ENCODE measurements at places on chromosomes 6 and 20.
A peak's percentile ranks its signal among the peaks of the same experiment; 100 is the strongest.

GRCh38 chr6:165571721-165572132 is 91.3 kb downstream of the PDE10A start:
- no peak for DNase-seq

GRCh38 chr20:38873050-38873581 is 53.1 kb upstream of the FAM83D start:
- DNase-seq = no peak

DNA sequence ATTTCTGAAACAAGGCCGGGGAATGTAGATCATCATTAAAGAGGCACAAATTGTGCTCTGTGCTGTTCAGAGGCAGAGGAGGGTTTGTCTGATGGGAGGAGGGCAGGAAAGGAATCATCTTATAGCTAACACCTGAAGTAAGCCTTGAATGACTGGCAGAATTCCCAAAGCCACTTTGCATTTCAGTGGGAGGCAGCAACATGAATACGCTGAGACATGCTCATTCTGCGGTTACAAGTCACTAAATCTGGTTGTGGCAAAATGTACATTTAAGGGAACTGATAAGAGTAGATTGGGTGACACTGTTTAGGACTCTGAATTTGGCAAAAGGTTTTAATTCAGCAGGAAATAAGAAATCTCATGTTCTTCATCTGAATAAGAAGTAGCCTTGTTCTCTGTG is 4.4 kb upstream of the COL19A1 start:
- no peak for DNase-seq

GRCh38 chr6:107618672-107619071 is 128.8 kb downstream of the SOBP start:
- no peak for DNase-seq

- DNase-seq = no peak
Observed at GRCh38 chr6:35320031-35320410, 22.3 kb upstream of the PPARD start.

GRCh38 chr6:134199848-134200606 is 117.9 kb downstream of the SGK1 start:
- DNase-seq = no peak

DNA sequence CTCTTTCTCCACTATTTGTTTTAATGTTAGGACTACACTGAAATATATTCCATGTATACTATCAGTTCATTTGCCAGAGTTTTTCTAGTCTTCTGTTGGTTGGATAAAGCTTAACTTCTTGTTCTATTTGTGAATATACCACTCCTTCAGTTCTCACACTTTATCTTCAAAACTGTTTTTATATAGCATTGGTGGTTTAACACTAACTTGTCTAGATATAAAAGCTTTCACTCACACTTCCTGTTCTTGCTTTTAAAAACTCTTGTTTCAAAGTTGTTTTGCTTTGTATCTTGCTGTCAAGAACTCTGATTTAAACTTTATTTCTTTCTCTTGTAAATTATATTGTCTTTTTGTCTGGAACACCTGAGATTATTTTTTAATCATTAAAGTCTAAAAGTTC is 226.8 kb upstream of the TENT5A start:
- DNase-seq = no peak

- DNase-seq = no peak
Observed at GRCh38 chr6:161080263-161080970, 88.8 kb downstream of the MAP3K4 start.

GRCh38 chr20:35468671-35469334 is 13.4 kb downstream of the CEP250 start:
- no peak for DNase-seq

- DNase-seq = no peak
Observed at GRCh38 chr20:58420798-58421496, 31.9 kb downstream of the VAPB start.

DNA sequence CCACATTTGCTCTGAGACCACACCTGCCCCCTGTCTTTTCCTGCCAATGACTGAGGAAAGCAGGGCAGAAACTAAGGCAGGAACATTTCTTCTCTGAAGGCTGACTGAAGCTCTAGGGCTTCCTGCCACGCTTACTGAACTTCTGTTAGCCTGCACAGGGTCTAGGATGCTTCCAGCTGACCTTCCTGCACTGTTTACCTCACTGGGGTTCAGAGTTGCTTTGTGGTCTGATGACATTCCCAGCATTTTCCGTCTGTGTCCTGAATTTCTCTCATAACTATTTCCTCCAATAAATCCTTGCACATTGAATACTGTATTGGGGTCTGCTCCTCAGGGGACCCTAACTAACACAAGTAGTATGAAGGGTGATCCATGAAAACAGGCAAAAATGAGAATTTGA is 29.5 kb upstream of the HLA-A start:
- DNase-seq = no peak

GRCh38 chr6:14871221-14871620 is 374.6 kb upstream of the JARID2 start:
- DNase-seq = no peak

DNA sequence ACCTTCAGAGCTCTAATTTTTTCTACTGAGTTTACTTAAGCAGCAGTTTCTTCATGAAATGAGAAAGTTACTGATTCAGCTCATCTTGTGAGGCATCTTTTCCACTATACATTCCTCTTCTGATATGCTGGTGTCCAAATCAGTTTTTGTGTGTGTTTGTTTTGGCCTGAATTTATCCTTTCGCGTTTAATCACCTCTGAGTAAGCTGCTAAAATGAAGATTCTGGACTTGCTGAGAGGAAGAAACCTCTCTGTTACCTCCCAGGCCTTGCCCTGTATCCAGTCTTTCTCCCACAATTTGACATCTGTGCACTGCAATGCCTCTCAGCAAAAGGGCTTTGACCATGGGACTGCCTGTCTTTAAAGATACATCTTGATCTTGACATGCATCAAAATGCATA is 536.2 kb upstream of the NRSN1 start:
- no peak for DNase-seq

DNA sequence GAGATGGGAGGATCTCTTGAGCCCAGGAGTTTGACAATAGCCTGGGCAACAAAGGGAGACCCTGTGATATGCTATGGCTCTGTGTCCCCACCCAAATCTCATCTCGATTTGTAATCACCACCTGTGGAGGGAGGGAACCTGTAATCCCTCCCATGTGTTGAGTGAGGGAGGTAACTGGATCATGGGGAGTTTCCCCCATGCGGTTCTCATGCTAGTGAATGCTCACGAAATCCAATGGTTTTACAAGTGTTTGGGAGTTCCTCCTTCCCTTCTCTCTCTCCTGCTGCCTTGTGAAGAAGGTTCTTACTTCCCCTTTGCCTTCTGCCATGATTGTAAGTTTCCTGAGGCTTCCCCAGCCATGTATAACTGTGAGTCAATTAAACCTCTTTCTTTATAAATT is 3.4 kb downstream of the NUDT3 start:
- DNase-seq = no peak

GRCh38 chr6:163710532-163711470 is 296.3 kb downstream of the QKI start:
- DNase-seq = no peak

DNA sequence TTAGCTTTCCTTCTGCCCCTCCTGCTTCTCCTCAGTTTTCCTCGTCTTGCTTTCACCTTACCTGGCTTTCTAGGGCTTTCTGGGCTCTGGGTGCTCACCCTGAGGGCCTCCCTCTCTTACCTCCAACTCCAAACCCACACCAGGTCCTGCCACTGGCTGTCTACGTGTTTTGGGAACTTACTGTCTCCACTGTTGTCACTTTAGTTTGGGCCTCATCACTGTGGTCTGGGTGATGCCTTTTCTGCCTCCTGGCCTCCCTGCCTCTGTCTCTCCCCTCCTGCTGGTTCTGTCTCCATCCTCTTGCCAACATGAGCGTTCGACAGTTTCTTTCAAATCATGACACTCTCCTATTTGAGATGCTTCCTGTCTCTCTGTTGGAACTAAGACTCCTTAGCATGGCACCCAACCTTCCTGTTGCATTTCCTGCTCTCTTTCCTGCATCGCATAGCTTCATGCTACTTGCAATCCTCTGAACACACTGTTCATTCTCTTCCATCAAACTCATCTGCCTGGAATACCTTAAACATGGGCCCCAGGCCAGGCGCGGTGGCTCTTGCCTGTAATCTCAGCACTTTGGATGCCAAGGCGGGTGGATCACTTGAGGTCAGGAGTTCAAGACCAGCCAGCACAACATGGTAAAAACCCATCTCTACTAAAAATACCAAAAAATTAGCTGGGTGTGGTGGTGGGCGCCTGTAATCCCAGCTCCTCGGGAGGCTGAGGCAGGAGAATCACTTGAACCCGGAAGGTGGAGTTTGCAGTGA is 5.5 kb downstream of the CD40 start:
- DNase-seq = no peak

- no peak for DNase-seq
Observed at GRCh38 chr6:125699591-125699990, 49.8 kb upstream of the HEY2 start.

GRCh38 chr20:42150230-42150629 is 532.1 kb upstream of the CHD6 start:
- DNase-seq = no peak

DNA sequence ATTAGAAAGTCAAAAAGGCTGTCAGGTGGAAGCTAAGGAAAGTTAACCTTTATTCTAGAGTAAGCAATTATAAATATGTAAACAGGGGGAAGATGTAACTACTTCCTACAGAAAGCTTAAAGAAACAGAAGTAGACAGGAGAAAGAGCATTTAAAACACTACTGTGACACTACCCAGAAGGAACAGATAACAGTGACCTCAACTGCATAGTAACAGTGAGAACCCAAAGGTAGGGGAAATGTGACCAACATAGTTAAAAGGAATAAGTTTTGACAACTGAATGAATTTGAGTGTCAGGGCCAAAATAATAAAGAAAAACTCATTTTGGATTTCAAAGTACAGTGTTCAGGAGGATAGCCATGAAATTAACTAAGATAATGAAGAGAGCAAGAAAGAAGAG is 43.5 kb downstream of the IBTK start:
- DNase-seq = no peak

GRCh38 chr6:151709329-151709728 is 98.2 kb upstream of the ESR1 start:
- no peak for DNase-seq

DNA sequence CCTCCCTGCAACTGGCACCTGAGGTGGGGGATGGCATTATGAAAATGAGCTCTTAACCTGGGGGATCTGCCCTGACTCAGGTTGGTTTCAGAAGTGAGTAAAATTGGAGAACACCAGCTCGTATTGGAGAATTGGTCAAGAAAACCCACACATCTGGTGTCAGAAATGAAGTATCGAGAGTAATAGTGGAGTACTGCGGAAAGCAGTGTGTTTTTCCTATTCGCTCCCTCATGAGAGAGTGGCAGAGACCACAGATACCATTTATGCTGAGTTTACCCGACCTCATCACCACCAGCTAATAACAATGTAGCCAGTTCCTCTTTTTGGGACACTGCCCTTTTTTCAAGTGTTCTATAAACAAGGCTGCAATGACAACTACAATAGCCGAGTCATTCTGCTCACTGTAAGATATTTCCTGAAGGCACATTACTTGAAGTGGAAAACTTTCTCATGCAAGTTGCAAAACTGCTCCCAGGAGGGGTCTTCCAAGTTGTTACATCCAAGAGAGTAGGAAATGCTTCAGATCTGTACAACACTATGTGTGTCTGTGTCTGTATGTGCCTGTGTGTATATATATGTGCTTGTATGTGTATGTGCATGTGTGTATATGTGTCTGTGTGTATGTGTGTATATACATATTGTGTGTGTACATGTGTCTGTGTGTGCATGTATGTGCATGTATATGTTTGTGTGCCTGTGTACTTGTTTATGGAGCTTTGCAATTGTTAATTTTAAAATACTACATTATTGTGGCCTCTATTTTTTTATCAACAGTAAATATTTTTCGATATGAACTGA is 106.0 kb upstream of the CST7 start:
- DNase-seq = peak; percentile 64

DNA sequence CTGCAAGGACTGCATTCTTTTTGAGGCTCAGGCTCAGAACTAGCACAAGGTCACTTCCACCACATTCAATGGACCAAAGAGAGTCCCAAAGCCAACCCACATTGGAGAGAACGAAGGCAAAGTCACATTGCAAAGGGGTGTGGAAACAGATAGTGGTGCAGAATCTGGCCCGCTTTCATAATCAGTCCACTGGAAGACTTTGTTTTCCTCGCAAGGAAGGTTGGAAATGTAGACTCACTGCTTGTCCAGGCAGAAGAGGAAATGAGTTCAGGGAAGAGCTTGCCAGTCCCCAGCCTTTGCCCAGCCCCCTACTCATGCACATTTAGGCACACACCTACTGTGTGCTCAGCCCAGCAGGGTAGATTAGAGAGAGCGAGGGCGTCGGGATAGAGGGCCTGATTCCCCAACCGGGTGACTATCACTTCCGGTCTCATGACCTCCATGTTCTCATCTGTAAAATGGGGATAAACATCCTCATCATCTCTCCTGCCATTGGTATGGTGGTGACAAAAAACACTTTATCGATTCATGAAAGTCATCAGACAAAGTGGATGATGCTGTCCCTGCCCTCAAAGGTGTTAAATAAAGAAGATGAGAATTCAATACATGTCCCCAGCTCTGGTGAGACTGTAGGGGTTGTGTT is 24.3 kb upstream of the CCN5 start:
- no peak for DNase-seq

- no peak for DNase-seq
Observed at GRCh38 chr6:35190306-35190705, 23.4 kb upstream of the SCUBE3 start.

Data from vagina (tissue), 2 donors.